ENCODE measurements at places on chromosomes 2 and 18. TPM values are rescaled to one million over a fixed set of nuclear protein-coding genes. Genes with fewer than 3 reads are reported as not detected.
A peak's percentile ranks its signal among the peaks of the same experiment; 100 is the strongest.

DNA sequence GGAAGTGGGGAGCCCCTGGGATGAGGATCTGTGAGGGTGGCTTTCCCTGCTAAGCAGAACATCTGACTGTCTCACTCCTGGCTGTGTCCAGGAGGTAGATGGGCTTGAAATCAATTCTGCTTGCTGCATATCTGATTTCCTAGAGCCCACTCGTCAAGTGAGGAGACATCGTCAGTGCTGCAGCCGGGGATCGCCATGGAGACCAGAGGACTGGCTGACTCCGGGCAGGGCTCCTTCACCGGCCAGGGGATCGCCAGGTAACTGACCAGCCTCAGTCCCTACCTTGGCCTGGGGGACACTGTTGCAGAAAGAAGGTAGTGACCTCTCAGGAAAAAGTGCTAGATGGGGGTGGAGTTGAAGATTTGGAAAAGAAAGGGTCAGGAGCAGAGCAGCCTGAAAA is 31.3 kb downstream of the CNGA3 start:
- no peak for DNase-seq

GRCh38 chr2:184174493-184175104 is 423.7 kb upstream of the ZNF804A start:
- no peak for DNase-seq

DNA sequence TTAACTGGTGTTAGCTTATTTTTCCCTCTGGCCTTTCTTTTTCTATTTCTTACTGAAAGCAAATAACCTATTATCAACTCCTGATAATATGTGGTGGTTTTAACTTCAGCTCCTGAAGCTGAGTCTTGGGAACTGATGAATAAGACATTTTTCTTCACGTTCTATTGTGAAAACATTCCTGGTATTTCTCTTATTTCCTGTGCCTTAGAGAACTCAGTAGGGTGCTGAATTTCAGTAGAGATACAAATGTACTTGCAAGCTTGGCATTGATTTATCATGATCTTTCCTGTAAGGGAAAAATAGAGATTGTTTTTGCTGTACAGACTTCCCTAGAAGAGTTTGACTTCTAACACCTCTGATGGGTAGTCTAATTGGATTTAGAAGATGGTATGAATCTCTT is 52.8 kb upstream of the DCC start:
- no peak for DNase-seq

GRCh38 chr18:60060578-60060977 is 160.8 kb downstream of the PMAIP1 start:
- no peak for DNase-seq

GRCh38 chr2:56244911-56245530 is 61.2 kb downstream of the CCDC85A start:
- no peak for DNase-seq

DNA sequence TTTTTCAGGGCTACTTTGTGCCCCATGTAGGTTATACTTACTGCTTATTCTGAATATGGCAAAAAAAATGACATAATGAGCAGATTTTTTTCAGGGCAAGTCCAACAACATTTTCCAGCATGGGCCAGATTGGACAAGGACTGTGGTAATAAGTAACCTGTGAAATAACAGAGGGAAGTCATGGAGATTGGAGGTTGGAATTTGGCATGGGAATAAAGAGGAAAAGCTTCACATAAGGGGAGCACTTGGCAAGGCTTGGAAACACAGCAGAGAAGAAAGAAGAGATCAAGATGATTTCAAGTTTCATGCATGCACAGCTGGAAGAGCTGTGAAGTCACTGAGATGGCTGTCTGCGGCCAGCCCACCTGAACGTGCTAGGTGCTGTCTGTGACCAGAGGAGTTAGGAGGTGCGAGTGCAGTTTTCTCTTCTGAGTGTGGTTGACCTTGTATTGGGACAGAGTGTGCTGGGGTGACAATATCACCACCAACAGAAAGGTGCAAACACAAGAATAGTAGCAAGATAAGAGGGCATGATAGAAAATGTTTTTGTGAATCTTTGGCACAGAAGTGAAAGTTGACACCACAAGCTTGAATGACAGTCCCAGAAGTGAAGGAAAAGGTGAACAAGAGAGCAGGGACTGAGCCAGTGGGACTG is 71.1 kb upstream of the DSC1 start:
- DNase-seq: no peak

- DNase-seq: no peak
Measured at GRCh38 chr2:217456016-217456415, 546.8 kb downstream of the TNS1 start.

- DNase-seq: no peak
Measured at GRCh38 chr2:5094192-5094591, 598.0 kb upstream of the SOX11 start.

GRCh38 chr2:20673686-20674308 is 6.9 kb downstream of the GDF7 start:
- DNase-seq: no peak

- DNase-seq: no peak
Measured at GRCh38 chr18:7601246-7601615, 34.1 kb downstream of the PTPRM start.

DNA sequence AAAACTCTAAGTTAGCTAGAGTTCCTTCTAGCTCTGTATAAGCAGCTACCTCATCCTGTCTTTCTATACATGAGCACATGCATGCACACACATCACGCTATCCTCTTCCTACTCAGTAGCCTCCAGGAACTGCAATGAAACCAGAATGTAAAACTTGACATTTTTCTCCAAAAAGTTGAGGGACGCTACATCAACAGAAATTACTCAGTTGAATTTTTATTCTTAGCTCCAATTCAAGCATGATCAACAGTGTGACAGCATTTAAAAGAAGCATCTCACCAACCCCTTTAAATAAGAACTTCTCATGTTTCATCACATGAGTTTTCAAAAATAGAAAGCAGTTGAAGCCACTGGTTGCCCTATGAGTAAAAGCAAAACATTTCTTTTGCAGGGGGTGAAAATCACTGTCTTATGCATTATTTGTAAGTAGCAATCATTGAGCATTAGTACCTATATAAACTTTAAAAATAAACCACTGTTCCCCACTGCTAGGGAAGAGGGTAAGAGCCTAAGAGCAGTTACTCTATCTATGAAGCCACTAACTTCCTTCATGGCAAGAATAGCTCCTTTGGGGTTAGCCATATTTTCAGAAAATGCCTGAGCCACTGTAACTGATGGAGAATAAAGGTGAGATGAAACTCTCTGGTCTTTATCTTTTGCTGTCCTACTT is 77.9 kb upstream of the ARL5A start:
- DNase-seq: no peak

DNA sequence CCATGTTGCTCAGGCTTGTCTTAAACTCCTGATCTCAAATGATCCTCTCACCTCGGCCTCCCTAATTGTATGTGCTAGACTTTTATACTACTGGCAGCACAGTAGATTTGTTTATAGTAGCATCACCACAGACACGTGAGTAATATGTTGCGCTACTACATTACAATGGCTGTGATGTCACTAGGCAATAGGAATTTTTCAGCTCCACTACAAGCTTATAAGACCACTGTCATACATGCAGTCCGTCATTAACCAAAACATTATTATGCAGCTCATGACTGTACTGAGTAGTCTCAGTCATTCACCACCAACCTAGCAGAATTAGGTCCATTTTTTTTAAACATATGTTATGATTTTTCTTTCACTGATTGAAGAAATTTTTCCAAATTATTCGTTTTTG is 398.9 kb downstream of the DCC start:
- no peak for DNase-seq

DNA sequence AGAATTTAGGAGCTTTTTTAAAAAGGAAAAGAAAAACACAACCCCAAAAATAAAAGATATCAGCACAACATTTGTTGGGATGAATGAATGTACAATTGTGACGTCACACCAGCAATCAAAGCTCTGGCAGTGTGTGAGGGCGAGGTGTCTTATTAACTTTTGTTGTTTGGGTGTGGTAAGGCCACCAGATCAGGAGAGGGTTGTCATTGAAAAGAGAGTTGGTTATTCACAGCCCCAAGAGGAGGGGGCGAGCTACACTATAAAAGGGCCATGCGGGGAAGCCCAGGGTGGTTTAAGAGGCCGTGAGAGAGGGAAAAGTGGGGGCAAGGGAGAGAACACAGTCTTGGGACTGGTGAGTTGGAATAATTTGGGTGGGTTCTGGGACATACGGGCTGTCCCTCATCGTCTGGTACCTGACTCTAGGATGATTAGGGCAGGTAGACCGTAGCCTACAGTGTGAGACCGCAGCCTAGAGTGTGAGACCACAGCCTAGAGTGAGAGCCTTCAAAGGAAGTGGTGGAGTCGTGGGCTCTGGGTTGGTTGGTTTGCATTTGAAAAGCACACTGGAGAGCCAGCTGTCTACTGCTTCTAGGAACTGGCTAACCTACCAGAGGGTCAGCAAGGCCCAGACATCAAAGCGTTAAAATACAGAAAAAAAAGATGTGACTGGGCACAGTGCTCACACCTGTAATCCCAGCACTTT is 128.4 kb downstream of the INO80D start:
- DNase-seq: no peak

DNA sequence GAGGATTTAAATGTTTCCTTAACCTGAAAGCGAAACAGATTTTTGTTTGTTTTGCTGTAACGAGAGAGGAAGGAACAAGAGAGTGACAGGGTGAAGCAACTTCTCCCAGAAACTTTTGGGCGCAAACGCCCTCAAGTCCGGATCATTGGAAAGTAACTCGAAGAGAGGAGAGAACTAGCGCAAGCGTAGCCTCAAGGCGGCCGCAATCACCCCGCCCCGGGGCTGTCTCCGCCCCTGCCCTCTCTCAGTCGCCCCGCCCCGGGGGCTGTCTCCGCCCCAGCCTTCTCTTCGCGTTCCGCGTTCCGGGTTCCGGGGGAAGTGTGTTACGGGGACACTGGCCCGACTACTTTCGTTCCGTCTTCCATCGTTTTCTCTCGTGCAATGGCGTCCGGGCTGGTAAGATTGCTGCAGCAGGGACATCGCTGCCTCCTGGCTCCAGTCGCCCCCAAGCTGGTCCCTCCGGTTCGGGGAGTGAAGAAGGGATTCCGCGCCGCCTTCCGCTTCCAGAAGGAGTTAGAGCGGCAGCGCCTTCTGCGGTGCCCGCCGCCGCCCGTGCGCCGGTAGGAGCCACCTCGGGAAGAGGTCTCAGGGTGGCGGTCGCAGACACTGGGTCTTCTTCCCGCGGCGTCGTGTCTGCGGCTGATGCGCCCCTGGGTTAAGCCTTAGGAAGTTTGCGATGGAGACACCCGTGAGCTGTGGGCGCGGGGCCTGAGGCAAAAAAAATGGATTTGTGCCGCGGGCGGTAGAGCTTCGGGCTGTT is at the start of gene MRPL44:
Gene MRPL44 (plus strand): TSS at position 372 of the 760 bp plus-strand sequence. CDS start 10 bp downstream, at position 382.
- DNase-seq: peak; percentile 73

The CHST9 gene
- 0.21 TPM for total RNA-seq

The EVA1A gene
- not detected for total RNA-seq

The ZNF532 gene
- 161 TPM for total RNA-seq

The ARHGAP25 gene
- 8.3 TPM for total RNA-seq

The CCDC150 gene
- 7.1 TPM for total RNA-seq

The ZNF385B gene
- total RNA-seq: 0.21 TPM

The ITGB6 gene
- total RNA-seq: not detected

The IKZF2 gene
- 3.9 TPM for total RNA-seq

The UBXN4 gene
- total RNA-seq: 14.8 TPM

The DPP10 gene
- not detected for total RNA-seq

The SLC8A1 gene
- 5.6 TPM for total RNA-seq

The NDUFV2 gene
- total RNA-seq: 48.6 TPM

The IL36G gene
- total RNA-seq: not detected

The MARCO gene
- total RNA-seq: 28.4 TPM
